ENCODE measurements at places on chromosomes 3 and 15. TPM values are rescaled to one million over a fixed set of nuclear protein-coding genes. Genes with fewer than 3 reads are reported as not detected.

DNA sequence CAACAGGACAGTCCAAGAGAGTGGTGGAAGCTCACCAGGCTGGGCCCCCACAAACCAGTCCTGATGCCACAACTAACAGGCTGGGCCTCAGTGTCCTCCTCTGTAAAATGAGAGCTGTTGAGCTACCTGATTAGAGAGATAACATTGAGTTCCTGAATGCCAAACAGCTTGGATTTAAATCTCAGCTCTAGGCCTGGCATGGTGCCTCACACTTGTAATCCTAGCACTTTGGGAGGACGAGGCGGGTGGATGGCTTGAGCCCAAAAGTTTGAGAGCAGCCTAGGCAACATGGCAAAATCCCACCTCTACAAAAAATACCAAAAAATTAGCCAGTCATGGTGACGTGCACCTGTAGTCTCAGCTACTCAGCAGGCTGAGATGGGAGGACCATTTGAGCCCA, 20.1 kb upstream of the TMCC1 start:
- no peak for DNase-seq

SEMA3G gene
- 0.21 TPM for total RNA-seq

SLC22A14 gene
- 0.14 TPM for total RNA-seq

MKRN3 gene
- total RNA-seq, result 0.28 TPM

GRCh38 chr15:77023576-77024272, 28.8 kb downstream of the PSTPIP1 start:
- no peak for DNase-seq

ZKSCAN7 gene
- 2.8 TPM for total RNA-seq

GRCh38 chr3:112730210-112730609, 89.3 kb upstream of the CCDC80 start:
- DNase-seq, result no peak

GREM1 gene
- total RNA-seq, result 0.10 TPM

DNA sequence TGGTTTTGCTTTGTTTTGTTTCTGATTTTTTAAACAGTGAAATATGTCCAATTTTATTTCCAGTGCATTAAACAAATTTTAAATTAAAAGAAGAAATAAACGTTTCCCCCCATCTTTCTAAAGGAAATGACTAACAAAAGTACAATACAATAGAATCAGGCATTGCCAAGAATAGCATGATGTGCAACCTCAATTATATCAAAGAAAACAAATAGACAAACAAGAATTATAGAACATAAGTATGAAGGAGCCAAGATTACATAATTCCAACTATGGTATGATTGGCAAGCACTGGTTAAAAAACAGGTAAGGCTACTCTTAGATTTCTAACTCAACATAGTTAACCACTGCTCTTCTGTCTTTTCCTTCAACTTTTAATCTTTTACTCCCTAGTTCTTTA, 26.4 kb downstream of the TIGIT start:
- no peak for DNase-seq

DNA sequence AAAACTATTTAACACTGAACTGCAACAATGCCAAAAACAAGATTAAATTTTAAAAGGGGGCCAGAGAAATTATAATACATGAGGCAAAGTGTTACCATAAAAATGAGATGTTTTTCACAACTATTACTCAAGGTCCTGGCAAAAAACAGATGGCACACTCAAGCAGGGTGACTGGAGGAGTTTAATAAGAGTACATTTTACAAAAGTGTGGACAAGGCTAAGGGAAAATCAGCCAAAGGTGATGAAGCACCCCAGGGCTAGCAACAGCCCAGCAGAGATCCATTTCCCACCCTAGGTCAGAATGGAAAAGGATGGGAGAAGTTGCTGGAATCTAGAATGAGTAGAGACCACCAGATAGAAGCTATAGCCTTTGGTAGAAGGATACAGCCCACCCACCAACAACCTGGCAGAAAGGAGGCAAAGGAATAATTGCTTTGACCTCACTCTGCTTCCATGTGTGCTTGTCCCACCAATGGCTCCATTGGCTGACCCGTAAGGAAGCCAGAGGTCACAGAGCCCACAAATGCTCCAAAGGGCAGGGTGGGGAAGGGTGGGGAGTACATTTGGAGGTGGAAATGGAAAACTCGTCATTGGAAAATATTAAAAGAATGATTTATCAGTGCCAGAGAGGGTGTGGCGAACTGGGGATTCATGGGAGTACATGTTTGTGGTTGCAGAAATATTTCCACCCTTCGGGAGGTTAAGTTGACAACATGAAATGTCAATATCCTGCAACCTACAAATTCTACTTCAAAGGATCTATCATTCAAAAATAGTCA, 161.0 kb upstream of the UBE2E2 start:
- no peak for DNase-seq

GRCh38 chr3:122076491-122077292, 21.5 kb downstream of the CD86 start:
- no peak for DNase-seq

SCAMP5 gene
- total RNA-seq, result 0.31 TPM

FOXB1 gene
- not detected for total RNA-seq

DNA sequence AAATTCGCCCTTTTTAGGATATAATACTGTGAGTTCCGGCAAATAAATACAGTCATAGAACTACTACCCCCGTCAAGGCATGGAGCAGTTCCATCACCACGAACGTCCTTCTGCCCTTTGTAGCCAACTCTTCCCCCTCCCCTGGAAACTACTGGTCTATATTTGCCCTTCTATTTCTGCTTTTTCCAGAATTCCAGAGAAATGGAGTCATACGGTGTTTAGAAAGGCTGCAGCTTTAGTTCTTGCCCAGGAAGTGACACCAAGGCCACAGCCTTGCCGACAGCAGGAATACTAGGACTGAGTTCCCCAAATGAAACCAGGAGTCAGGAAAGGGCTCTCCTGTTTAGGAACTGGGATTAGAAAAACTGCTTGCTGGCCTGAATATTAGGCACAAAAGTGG, 291.2 kb downstream of the FAM43A start:
- DNase-seq, result no peak

STXBP5L gene
- total RNA-seq, result not detected

GRCh38 chr3:19348500-19348899, 200.2 kb downstream of the KCNH8 start:
- DNase-seq, result no peak

DNA sequence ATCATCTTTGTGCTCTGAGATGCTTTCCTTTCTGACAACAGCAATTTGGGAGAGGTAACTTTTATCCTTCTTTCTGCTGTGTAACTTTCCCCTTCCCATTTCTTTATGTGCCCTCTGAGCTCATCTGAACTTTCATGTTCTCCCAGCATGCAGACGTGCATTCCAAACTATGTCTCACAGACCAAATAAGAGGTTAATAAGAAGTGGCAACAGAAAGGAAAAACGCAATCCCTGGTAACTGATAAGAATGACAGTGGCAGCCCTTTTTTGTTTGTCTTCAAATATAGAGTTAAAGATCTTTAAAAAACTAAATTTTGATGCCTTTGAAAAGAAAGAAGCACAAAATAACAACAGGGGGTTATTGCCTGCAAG, 533.4 kb downstream of the FOXP1 start:
- DNase-seq, result no peak

IL17RB gene
- not detected for total RNA-seq

- peak; percentile 40 for DNase-seq
Observed at GRCh38 chr3:51686512-51687215, 15.6 kb downstream of the TEX264 start.

KLHL6 gene
- 0.11 TPM for total RNA-seq

GRCh38 chr3:100412912-100413590, 11.7 kb downstream of the LNP1 start:
- DNase-seq, result no peak

- no peak for DNase-seq
Observed at GRCh38 chr3:13167829-13168228, 94.6 kb upstream of the IQSEC1 start.

DNA sequence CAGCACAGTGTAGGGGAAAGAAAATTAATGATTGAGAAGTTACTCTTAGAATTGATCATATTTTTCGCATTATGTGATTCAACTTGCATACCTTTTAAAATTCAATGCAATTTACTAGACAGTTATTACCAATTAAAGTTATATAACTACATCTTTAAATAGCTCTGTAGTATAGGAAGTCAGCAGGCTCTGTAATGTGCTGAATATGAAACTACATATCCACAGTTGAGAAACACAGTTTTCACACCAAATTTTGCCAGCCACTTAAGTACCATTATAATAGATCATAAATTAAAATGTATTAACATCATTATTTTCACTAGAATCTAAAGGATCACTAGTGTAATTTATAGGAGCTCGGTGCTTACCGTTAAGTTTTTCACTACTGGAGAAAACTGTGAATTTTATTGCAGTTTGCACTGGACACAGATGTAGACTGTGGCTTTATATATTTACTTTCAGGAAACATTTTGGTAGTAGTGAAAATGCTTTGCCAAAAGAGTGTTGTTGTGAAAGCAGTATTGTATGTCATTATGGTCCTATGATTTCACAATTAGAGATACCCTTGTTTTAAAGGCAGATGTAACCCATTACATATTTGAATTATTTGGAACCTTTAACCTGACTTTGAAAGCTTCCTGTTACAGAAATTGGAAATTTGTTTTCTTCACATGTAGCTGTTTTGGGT, 113.6 kb downstream of the PLCL2 start:
- no peak for DNase-seq

- peak; percentile 18 for DNase-seq
Observed at GRCh38 chr15:80732818-80733217, 37.7 kb downstream of the ABHD17C start.

- DNase-seq, result no peak
Observed at GRCh38 chr15:62909257-62909656, 133.3 kb upstream of the TPM1 start.

DNA sequence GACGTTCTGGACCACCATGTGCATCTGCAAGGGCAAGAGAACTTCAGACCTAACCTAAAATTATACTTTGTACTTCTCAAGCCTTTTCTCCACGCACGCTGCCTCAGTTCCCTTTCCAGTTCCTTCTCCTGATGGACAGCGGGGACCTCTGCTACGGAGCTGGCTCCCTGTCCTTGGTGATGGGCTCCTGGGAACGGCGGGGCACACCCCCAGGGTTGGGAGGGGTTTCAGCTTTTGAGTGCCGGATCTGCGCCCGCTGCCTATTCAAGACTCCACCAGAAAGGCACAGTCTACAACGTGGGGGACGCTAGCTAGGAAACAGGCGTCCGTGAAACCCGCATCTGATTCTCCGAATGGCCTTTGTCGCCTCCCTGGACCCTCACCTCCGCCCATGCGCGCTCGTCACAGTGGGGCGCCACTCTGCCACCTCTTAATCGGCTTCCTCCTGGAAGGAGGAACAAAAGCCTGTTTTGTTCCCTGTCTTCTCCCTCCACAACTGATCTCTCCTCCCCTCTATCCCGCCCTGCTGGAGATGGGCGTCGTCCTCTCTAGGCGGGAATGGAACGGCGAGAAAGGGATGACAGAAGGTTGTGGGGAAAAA, 2.2 kb downstream of the GPR149 start:
- DNase-seq, result no peak

P2RY13 gene
- not detected for total RNA-seq

DNA sequence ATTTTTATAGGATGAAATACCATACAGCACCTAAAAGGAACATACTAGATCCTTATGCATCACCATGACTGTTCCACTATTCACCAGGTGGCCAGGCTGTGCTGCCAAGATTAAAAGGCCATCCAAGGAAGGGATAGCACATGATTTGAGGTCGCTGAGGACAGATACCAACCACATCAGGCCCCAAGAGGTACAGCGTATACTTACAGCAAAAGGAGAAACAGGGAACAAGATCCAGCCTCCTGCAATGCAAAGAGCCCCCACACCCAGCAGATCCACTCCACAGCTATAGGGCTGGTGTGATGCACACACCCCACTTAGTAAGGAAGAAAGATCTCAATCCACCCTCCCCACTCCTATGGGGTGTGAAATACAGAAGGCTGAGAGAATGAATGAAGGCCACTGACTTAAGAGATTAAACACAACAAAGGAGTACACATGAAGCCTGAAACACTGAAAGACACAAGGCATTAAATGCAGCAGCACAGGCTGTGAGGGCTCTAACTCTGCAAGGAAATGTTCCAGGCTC, 32.0 kb upstream of the ZNF445 start:
- no peak for DNase-seq

DNA sequence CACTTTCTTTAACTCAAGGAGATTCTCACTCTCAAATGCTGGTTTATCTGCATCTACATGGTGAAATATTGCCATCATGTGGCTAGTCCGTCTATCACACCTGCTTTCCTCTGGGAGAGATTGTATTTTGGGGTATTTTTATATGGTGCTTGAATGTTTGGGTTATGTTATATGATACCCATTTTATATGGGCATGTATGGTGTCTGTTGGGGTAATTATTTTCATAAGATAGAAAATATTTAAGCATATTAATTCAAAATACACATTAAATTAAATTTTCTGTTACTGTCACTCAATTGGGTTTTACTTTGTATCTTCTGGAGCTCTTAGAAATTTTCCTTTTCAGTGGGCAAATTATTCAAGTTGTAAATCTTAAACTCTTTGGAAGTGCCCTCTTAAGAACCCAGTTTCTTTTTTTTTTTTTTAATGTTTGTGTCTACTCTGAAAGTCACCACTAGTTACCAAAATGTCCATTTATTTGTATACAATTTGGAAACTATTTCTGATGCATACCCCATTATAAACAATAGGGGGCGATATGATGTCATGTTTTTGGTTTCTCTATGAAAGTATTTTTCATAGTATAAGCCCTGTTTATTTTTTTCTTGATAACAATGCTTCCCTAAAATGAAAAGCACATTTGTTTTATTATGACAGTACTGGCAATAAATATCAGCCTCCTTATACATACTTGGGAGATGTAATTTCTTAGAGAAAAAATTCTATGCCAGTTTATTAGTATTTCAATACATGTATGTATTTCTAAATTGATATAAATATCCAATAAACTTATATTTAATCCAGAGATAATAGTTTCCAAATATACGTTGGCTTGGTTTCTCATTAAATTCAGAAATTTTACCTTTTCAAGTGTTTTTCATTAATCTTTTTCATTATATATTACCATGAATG, 36.1 kb upstream of the PLSCR5 start:
- no peak for DNase-seq

DNA sequence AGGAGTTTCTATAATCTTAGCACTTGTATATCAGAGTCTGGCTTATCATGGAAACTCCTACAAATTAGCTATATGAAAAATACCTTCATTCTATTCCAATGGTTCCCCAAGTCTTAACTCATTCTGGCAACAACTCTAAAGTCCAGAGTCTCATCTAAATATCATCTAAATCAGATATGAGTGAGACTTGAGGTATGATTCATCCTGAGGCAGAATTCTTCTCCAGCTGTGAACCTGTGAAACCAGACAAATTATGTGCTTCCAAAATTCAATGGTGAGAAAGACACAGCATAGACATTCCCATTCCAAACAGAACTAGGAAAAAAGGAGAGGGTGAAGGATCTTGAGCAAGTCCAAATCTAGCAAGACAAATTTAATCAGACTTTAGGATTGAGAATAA, 138.8 kb downstream of the THRB start:
- DNase-seq, result peak; percentile 54

ADAMTS7 gene
- 0.49 TPM for total RNA-seq

GRCh38 chr15:77506311-77507142, 85.8 kb downstream of the HMG20A start:
- DNase-seq, result no peak

Data from foreskin keratinocyte (primary cell).